ENCODE measurements at places on chromosomes 5 and 9. TPM values are rescaled to one million over a fixed set of nuclear protein-coding genes. Genes with fewer than 3 reads are reported as not detected.
A peak's percentile ranks its signal among the peaks of the same experiment; 100 is the strongest.

The SLC24A2 gene
- total RNA-seq: 0.37 TPM

DNA sequence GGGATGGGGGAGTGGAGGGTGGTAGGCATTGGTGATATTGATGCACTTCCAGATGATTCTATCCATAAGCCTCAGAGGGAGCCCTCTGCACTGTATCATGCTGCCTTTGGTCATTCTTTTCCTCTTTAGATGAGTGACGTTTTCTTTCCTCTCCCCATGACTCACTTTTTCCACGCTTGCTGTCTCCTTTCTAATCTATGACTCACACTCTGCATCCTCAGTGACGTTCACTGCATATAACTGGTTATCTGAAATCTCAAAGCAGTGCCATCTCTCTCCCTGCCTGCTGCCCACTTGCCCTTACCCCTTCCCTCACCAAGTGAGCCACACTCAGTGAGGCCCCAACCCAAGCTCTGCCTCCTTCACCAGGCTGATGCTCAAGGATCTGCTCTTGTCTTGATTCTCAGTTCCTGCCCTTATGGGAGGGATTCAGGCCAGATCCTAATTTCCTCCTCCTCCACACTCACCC lies 31.6 kb downstream of the PTGS1 start:
- DNase-seq: peak; percentile 35

DNA sequence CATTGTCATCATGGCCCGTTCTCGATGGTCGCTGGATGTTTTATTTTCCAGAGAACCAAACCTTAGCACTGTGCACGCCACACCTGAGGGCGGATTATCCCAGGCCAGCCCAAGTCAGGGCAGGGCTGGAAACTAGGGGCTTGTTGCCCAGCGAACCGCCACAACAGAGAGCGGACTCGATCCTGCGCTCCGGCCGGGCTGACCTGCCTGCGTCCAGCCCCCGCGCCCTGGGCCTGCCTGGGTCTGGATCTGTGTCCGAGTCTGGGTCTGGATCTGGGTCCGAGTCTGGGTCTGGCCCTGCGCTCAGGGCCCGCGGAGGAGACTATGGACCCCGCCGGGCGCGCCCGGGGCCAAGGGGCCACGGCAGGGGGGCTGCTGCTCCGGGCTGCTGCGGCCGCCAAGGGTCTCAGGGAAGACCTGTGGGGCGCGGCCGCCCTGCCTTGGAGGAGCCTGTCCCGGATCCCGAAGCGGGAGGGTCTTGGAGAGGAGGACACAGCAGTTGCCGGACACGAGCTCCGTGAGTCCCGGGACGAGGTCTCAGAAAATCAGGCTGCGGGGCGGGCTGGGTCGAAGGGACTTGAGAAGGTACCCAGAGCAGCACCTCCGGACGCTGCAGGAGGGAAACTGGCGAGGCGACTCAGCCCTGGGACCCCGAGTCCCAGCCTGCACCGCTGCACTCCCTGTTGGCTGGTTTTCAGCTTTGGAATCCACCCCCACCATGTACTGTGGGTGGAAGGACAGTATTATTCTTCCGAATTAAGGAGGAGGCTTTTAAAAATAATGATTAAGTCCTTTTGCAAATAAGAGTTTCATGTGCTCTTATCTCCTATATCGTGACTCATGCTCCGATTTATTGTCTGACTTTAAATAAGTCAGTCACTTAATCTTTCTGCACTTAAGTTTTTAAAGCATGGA lies at the start of gene ANKDD1B:
Gene ANKDD1B (plus strand): TSS at position 143 of the 915 bp plus-strand sequence. CDS start 182 bp downstream, at position 325.
- peak; percentile 38 for DNase-seq

GRCh38 chr5:116382874-116383266 lies 191.8 kb downstream of the SEMA6A start:
- no peak for DNase-seq

Data from stomach (tissue), 19 donors.